ENCODE measurements at places on chromosomes 1 and 21.
A peak's percentile ranks its signal among the peaks of the same experiment; 100 is the strongest.

DNA sequence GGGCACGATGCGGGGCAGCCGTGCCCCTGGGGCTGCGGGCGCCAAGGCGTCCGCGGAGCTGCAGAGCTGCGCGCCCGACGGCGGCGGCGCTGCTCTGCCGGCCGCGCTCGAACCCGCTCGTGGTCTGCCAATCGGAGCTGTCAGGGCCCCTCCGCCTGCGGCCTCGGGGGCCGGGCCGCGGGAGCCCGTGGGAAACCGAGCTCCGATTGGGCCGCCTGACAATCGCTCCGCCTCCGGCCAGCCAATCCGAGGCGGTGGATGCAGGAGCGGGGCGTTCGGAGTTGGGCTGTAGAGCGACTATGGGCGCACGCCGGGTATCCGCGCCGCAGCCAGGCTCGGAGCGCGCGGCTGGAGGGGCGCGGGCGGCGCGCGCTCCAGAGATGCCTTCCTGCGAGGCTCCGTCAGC, 100.5 kb upstream of the SOD1 start:
- peak; percentile 53 for DNase-seq

- DNase-seq = no peak
Measured at GRCh38 chr1:173409613-173410012, 67.5 kb upstream of the PRDX6 start.

DNA sequence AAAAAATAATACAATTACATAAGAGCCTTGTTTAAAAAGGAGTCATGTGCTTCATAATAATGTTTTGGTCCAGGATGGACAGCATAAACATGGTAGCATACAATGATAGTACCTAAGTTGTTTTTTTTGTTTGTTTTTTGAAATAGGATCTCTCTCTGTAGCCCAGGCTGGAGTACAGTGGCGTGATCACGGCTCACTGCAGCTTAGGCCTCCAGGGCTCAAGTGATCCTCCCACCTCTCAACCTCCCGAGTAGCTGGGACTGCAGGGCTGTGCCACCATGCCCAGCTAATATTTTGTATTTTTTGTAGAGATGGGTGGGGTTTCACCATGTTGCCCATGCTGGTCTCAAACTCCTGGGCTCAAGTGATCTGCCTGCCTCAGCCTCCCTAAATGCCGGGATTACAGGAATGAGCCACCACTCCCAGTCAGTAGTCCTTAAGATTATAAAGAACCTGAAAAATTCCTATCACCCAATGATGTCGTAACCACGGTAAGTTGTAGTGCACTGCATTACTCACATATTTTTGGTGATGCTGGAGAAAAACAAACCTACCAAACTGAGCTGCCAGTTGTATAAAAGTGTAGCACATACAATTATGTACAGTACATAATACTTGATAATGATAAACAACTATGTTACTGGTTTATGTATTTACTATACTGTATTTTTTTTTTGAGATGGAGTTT, 22.4 kb upstream of the RCOR3 start:
- DNase-seq = no peak

DNA sequence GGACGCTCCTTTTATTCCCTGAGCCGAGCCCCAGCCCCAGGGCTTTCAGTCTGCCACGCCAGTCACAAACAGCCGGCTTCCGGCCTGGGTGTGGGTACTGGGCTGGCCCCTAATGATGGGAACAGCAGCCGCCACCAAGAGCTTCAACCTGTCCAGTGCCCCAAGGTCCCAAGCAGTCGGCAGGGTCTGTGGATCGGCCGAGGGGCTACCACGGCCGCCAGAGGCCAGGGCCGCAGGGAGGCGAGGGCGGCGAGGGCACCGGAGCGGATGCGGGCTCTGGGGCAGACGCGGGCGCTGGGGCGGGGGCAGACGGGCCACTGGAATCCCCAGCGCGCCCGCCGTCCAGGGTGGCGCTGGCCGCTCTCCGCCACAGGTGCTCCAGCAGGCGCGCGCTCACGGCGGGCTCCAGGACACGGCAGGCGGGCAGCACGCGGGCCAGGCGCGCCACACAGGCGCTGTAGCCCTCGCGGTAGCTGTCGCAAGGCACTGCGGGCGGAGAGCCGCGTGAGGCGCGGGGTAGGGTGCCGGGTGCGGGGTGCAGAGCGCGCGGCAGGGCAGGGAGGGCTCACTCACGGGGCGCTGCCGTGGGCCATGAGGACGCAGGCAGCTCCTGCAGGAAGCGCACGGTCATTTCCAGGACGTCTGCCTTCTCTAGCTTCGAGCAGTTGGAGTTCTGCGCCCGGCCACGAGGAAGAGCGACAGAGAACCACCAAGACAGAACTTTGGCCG, 887 bp downstream of the HES2 start:
- DNase-seq = no peak

DNA sequence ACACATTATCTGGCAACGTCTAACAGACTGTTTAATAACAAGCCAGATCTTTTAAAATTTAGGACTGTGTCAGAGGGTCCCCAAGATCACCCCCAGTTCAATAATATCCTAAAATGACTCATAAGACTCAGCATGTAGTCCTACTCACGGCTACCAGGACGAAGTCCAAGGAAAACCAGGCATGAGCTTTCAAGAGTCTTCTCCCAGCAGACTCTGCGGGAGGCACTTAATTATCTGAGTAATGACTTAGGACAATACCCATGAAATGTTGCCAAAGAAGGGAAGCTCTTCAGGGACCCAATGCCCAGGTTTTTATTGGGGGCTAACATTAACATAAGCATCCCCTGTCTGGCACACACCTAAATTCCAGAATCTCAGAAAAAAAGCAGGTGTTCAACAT, 7.0 kb downstream of the HFM1 start:
- DNase-seq = no peak

- no peak for DNase-seq
Measured at GRCh38 chr1:83625646-83626045, 373.3 kb downstream of the TTLL7 start.

- no peak for DNase-seq
Measured at GRCh38 chr21:25496825-25497482, 110.3 kb downstream of the MRPL39 start.

GRCh38 chr1:172452536-172453152, 8.8 kb upstream of the PIGC start:
- no peak for DNase-seq

DNA sequence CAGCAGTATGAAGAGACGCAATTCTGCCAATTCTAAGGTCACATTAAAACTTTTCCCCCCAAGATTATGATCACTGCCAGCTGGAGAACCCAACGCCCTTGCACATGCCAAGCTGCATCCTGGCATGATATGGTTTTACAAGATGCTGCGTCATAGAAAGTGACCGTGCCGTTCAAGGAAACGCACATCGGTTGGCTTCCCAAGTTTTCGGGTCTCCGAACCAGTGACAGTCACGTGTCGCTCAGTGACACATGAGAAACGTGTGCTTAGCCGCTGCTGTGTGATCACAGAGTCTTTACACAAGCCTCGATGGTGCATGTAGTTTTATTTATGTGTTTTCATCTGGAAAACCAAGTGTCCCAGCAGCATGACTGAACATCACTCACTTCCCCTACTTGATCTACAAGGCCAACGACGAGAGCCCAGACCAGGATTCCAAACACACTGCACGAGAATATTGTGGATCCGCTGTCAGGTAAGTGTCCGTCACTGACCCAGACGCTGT, 7.4 kb downstream of the SMIM1 start:
- DNase-seq = no peak

DNA sequence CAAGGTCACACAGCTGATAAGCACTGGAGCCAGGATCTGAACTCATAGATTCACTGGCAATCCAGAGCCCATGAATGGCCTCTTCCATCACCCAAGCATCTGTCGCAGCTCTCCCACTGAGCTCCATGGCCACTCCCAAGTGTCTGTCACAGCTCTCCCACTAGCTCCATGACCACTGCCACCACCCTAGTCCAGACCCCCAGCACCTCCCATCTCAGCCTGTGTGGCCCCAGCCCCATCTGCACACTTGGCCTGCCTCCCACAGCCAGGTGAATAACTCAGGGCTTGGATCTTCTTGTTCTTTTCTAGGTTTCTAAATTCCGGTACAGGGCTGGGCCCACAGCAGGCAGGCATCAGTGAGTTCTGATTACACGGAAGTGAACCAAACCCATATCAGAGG, 76.0 kb downstream of the GLIS1 start:
- no peak for DNase-seq

GRCh38 chr1:13700521-13701270, 708 bp downstream of the PRDM2 start:
- DNase-seq = no peak

- DNase-seq = no peak
Measured at GRCh38 chr1:178716111-178716510, 8.9 kb upstream of the RALGPS2 start.

DNA sequence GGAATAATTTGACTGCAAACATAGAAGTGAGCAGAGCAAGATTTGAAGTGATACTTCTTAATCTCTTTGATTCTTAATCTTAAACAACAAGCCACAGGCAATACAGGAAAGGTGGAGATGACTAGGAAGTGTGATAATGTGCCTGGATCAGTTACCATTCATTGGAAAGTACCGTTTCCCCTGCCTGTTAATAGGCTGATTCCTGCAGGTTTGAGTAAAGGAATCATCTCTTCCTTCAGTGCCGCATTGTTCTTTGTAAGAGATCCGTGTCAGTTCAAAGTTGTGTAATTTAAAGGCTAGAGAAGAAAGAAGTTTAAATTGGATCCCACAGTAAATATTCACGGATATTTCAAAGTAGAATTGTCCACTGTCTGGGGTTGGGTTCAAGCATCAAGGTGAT, 43.5 kb upstream of the BCL10 start:
- DNase-seq = no peak

- DNase-seq = no peak
Measured at GRCh38 chr1:155961937-155962336, 16.4 kb downstream of the ARHGEF2 start.

GRCh38 chr21:31279214-31279613, 64.8 kb downstream of the TIAM1 start:
- DNase-seq = no peak

GRCh38 chr1:85340427-85340826, 64.0 kb upstream of the BCL10 start:
- DNase-seq = no peak

- no peak for DNase-seq
Measured at GRCh38 chr1:91171898-91172297, 150.1 kb upstream of the ZNF644 start.

DNA sequence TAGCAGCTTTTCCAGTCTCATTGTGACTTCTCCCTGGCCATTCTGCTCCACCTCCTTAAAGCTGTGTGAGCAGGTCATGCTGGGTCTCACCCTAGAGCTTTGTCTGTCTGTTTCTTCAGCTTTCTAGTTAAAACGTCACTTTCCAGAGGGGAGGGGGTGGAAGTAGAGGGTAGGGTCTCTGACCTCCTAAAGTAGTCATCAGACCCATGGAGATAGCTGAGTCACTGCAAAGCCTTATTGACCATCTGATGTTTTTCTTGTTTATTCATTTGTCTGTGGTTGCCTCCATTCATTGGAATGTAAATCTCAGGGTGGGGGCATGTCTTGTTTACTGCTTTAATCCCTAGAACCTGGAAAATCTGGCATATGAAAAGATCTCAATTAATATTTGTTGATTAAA, 52.7 kb downstream of the ELF3 start:
- DNase-seq = no peak

DNA sequence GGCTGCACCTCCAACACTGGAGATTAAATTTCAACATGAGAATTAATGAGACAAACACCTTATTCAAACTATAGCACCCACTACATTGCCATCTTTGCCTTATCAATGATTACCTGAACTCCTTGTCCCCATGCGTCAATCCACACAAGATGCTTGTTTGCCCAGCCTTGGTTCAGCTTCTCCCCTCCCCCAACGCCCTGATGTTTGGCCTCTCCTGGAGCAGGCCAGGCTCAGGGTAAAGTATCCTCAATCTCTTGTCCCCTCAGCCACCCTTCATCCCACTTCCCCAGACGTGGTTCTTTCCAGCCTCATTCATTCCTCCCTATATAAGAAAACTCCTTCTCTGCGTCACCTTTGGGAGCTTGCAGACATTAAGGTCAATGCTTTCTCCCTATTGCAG, 11.8 kb upstream of the TRIM17 start:
- DNase-seq = no peak

DNA sequence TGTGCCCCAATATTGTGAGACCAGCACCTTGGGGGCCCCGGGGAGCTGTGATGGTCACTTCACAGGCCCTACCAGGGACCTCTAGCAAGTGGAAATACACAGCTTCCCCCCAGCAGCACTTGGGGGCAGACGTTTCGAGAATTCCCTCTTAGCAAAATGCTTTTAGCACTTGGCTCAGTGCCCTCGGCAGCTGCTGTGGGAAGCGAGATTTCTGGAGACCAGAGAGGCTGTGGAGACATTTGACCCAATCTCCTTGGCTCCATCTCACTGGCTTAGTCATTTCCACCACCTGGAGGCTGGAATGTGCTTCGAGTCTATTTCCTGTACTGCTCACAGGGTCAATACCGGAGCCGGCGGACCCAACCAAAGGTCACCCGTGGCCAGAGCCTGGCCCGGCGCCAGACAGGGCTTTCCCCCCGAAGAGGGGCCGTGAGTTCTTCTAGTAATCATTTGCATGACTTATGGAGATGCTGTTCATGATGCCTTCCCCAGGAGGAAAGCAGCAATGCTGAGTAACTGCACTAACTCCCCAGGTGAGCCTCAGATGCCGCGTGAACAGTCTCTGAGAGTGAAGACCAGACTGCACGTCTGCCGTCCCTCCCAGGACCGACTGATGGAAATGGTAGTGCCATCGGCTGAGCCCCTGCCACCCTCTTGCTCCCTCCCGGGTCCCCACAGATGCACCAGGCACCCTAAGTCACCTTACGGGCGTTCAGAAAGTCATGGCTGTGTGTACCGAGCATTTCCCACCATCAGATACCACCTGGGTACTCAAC, 4.4 kb upstream of the C2CD2 start:
- DNase-seq = no peak

All from GM12864 (cell line).